GM12878 (cell line): ENCODE measurements at places on chromosomes 7 and 10. TPM values are rescaled to one million over a fixed set of nuclear protein-coding genes. Genes with fewer than 3 reads are reported as not detected.

The ZNF503 gene
- 0.85 and 1.1 TPM in 2 replicates for total RNA-seq

The SNX8 gene
- total RNA-seq: 150 and 156 TPM in 2 replicates

DNA sequence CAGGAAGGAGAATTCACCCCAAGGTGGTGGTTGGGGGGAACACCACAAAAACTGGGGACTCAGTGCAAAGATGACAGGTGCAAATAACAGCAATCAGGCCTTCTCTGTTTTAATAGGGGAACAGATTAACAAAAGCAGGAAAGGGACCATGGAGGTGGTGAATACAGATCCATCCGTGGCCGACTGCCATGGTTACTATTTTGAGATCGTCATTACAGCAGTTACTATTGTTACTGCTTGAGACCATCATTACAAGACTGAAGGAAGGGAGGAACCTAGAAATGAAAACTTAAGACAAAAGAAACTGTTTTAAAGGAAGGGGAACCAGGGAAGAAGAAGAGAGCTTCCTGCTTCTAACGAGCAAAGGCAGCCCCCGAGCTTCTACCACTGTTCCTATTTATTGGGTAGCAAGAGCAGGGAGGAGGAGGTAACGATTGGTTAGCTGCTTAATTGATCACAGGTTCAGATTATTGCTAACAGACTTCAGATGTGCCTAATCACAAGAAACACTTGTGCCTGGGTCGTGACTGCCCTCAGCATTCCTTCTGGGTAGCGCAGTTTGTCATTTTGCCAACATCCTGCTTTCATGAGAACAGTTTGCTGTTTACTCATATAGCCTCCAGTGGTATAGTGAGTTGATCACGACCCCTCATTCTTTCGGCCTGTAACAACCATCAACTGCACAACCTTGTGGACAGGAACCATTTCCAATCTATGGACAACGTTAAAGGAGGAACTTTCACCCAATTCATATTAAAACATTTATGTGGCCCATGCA, 216.3 kb downstream of the CHCHD3 start:
- no peak overlapping the region for H3K4me3 ChIP-seq
- H3K27ac ChIP-seq: no peak overlapping the region
- DNase-seq: no peak
- peaks cover 8% of the 10 kb centered on the region; the same call in 1 of the 2 replicates for H3K4me1 ChIP-seq
- no peaks in the 10 kb centered on the region for H3K27me3 ChIP-seq
- H3K36me3 ChIP-seq: no peaks in the 10 kb centered on the region

The CYP3A4 gene
- total RNA-seq: 0.11 and 0.21 TPM in 2 replicates
